ENCODE measurements at places on chromosomes 7 and 10.

DNA sequence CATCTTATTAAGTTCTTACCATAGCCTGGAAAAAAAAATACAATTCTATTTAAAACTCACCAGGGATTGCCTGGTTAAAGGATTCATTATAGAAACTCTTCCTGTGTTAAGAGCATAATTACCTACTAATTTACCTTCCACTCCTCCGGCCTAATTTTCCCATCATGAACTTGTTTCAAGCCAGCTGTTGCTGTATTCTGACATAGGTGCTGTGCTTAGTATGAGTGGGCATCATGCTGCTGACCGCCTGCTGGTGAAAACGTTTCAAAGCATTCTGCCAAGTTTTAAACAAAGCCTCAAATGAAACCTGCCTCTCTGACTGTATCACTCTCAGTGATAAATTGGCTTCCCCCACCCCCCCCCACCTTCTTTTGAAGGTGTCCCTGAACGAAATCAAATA is 47.8 kb upstream of the KCNMA1 start:
- no peak for DNase-seq

DNA sequence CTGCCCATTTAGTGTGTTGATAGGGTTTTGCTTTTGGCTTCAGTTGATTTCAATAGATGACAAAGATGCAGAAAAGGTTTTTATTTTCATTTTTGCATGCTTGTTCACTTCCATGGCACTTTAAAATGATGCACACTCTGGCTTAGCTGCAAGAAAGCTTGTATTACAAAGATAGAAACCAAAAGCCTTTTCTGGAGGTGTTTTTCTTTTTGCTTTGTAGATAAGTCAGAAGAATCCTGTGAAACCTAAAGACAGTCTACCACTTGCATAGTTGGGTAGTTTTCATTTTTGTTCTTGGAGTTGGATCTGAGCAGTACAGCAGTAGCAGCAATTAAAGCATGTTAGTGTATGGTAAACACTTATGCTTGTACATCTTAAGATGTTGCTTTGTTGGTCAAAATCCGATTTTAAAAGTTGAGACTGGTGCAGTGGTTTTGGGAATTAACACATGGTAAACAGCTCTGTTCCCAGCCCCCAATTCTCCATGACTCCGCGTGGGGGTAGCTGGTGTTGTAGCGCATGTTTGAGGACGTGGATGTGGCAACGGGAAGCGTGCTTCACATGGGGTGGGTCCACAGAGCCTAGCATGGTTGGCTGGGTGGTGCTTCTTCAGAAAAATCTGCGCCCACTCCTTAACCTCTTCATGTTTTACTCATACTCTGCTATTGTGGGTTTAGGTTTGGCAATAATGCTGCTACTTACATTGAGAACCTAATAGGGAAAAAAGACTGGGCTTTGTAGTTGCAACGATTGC is 19.8 kb downstream of the CCNY start:
- DNase-seq, result no peak

DNA sequence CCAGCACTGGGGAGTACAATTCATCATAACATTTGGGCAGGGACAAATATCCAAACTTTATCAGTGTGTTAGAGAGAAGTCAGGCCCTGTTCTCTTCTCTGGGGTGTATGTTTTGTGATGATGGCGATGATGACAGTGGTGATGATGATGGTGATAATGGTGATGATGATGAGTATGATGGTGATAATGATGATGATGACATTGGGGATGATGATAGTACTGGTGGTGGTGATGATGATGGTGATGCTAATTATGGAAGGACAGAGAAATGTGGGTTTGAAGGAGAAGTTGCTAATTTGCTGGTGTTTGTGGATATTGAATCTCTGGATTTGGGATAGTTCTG is 64.0 kb downstream of the CAMK1D start:
- no peak for DNase-seq

GRCh38 chr7:70092314-70093204 is 494.3 kb downstream of the AUTS2 start:
- no peak for DNase-seq

DNA sequence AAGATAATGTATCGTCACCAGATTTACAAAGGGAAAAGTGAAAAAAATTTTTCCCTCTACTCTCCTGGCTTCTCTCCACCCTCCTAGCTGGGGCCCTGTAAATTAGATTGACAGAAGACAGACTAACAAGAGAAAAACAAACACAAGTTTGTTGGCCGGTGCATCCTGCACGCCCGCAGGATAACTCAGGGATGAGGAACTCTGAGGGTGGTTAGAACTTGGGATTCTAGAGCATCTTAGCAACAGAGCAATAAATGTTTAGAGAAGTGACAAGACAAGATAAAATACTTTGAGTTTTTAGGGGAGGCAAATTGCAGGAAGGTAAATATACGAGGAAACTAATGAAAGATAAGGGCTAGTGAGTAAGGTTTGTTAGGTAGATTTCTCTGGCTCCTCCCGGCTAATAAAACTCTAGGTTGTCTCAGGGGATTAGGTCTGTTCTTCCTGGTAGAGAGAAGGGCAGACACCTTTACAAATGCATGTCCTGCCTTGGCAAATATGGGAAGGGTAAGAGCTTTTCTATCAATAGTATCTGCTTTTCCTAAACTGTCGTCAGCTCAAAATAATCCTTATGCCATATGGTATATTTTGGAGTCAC is 4.3 kb upstream of the UCN3 start:
- no peak for DNase-seq

GRCh38 chr7:71633551-71634008 is 501.6 kb downstream of the GALNT17 start:
- peak; percentile 81 for DNase-seq

- peak; percentile 77 for DNase-seq
Measured at GRCh38 chr10:100482181-100482833, 19.5 kb downstream of the WNT8B start.

DNA sequence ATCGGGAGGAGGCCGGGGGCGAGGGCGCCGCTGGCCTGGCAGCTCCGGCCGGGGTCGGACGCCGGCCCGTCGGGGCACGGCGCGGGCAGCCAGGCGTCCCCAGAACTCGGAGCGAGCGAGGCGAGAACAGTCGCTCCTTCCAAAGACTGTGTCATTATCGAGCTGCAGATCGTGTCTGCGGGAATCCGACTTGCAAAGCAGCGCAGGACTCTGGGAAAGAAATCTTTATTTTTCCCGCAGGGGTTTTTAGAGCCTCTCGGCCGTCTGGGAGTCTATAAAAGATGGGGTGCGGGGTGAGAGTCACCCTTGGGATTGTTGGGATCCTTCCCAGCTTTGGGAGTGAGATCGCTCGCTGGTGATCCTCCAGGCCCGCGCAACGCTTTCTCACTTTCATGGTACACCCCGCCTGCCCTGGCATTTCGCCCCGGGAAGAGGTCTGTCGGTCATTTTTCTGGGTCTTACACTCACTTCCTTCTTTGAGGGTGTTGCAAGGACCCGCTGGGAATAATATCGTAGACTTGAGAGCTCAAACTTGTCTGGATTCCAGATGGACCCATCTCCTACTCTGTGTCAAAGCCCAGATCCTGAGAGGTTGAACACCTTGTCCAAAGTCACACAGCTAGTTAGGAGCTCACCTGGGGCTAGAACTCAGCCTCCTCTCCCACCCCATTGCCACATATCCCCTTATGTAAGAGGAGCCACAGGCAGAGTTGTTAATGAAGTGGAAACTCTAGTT is 1.0 kb downstream of the UBTD1 start:
- no peak for DNase-seq

DNA sequence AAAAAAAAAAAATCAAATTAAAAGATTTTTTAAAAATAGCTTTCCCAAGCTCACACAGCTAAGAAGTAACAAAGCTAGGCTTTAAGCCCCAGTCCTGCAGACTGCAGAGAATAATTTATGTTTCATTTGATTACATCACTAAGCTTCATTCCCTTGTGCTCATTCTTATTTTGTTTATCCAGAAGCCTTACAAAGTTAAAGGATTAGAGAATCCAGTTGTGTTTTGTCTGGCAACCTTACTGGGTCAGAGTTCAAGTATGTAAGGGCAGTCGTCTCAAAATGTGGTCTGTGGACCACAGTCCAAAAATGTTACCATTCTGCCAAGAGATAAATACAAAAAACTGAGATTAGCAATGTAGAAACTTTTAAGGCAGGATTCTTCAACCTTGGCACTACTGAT is 32.1 kb upstream of the EZH2 start:
- DNase-seq, result no peak

GRCh38 chr7:20359341-20359963 is 28.8 kb downstream of the ITGB8 start:
- DNase-seq, result no peak

DNA sequence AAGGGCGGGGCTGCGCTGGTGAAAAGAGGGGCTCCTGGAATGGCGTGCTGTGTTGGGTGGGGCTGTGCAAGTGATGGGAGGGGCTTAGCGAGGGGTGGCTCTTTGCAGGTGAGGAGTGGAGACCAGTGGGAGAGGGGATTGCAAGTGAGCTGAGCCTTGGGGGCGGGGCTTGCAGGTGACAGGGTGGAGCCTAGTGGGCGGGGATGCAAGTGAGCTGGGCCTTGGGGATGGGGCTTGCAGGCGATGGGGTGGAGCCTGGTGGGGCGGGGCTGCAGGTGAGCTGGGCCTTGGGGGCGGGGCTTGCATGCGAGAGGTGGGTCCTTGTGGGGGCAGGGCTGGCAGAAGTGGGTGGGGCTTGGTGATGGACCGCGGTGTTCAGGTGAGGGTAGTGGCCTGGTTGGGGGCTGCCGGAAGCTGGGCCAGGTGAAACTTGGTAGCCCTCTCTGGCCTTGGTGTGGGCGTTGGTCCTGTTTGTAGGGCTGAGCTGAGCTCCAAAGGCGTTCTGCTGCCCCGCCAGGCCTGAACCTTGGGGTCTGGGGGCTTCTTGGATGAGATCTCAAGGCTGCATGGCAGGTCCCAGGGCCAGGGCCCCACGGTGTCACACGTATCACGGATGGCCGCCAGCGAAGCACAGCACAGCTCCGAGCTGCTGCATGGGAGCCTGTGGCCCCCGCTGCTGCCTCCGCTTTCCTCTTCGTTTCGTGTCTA is 743 bp upstream of the PITRM1 start:
- peak; percentile 94 for DNase-seq

GRCh38 chr7:43577485-43577951 is 5.4 kb upstream of the STK17A start:
- DNase-seq, result no peak

DNA sequence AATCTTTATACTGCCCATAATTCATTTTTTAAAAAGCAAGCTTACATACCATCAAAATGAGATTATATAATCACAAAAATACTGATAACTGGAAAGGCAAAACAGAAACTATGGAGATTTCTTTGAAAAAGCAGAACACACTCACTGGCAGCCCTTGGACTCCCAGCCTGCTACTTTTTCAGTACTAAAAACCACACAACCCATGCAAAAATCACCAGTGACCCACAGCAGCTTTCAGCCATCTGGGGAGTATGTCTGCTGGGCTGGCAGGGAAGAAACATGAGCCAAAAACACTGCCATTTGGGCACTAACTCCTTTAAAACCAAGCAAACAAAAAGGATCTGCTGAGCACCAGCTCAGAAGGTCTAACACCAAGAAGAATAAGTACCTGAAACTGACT is 80.0 kb upstream of the DDC start:
- no peak for DNase-seq

GRCh38 chr7:50182759-50183158 is 89.7 kb upstream of the ZPBP start:
- no peak for DNase-seq

GRCh38 chr7:33714208-33714607 is 191.1 kb upstream of the BMPER start:
- no peak for DNase-seq

GRCh38 chr7:36276428-36277248 is 113.0 kb upstream of the ANLN start:
- no peak for DNase-seq

DNA sequence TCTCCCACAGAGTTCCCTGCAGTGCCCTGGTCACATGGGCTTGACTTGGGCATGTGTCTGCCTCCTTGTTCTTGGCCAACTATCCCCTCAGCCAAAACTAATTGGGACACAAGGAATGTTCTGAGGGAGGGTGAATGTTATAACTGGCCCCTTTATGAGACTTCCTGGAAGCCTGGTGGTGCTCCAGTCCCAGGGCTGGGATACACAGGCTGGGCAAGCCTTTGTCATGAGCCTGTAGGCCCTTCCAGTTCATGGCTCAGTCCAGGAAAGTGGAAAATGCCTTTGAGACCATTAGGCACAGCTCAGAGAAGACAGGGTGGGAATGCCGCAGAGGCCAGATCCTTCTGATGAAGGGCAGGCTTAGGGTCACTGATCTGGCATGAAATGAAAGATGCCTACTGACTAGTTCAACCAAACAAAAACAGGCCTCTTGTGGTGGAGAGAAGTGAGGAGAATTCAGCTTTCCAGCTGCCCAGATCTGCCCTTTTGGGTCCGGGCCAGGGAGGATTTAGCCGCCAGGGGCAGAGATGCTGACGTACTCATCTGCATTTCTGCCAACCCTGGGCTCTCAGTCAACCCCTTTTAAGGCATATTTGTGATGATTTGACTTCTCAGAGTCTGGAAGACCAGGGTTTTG is 961.5 kb downstream of the KCNMA1 start:
- DNase-seq, result no peak

DNA sequence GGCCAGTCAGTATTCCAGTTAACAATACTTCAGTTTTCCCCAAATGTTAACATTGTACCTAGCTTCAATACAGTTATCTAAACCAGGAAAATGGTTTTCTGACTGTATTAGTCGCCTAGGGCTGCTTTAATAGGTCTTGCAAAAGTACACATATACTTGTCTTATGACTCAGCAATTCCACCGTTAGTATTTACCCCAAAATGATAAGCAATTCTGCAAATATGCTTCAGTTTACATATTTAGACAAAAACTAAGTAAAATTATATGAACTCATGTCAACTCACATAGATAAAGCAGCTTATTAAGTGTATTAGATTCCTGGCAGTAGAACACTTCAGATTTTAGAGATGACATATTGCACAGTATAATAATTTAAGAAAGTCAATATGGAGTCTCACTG is 363.3 kb downstream of the ARL4A start:
- DNase-seq, result no peak

DNA sequence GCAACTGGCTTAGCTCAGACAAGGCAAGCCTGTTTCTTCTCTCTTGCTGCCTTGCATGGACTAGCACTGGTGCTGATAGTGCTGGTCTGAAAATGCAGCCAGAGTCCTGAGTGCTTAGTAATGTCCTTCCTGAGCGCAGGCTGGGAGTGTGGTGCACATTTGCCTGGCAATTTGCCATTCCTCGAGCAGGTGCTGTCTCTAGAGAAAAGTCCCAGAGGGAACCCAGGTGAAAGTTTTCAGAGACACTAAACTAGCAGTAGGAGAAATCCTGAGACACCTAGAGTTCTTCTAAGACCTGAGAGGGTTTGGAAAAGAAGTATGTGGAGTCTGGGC is 1.9 kb downstream of the SFTPD start:
- DNase-seq, result no peak

Measured in SW480 (cell line).